ENCODE measurements at places on chromosomes 1 and 21.

- DNase-seq: no peak
Measured at GRCh38 chr1:221919743-221920142, 177.9 kb upstream of the DUSP10 start.

- peak; percentile 62 for DNase-seq
Measured at GRCh38 chr1:156276532-156276931, 6.1 kb downstream of the SMG5 start.

- no peak for DNase-seq
Measured at GRCh38 chr1:221217029-221217428, 337.8 kb downstream of the HLX start.

GRCh38 chr1:53321776-53322602 lies 5.9 kb downstream of the LRP8 start:
- DNase-seq: no peak

DNA sequence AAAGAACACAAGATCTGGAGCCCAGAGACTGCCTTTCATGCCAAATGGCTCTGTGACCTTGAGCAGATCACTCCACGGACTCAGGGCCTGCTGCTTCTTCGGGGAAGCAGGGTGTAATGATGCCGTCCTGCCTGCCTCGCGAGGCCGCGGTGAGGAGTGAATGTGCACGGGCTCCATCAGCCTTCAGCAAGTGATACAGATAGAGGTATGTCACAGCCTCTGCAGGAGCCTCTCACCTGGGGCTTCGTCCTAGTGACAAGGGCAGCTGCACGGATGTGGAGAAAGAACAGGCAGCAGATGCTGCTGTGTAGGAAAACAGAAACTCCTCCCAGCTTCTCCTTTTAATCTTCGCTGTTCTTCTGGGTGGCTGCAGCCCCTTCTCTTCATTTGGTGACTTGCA lies 127.5 kb downstream of the KCNN3 start:
- no peak for DNase-seq

All from inflammatory macrophage treated with lipopolysaccharide for 4 hours (primary cell).